ENCODE measurements at places on chromosomes 13 and 19. TPM values are rescaled to one million over a fixed set of nuclear protein-coding genes. Genes with fewer than 3 reads are reported as not detected.

The CRLF1 gene
- 53.1 TPM for total RNA-seq

The NTF4 gene
- total RNA-seq, result 7.3 TPM

DNA sequence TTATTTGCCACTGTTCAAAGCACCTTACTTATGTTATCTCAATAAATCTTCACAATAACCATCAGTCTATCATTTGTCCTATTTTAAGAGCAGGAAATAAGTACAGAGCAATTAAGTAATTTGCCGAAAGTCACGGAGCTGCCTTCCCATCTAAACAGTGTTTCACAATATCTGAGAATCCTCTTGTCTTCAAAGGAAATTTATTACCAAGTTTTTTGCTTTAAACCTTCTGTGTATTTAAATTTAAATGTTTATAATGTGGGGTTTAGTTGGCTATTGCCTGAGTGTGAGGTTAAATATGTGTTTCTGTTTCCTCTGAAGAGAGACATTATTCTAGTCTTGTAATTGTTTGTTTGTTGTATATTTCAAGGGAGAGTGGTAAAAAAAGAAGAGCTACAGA lies 633.1 kb downstream of the EFNB2 start:
- no peak for DNase-seq

The KIR2DL3 gene
- not detected for total RNA-seq

The PRRG2 gene
- total RNA-seq, result 1.3 TPM

DNA sequence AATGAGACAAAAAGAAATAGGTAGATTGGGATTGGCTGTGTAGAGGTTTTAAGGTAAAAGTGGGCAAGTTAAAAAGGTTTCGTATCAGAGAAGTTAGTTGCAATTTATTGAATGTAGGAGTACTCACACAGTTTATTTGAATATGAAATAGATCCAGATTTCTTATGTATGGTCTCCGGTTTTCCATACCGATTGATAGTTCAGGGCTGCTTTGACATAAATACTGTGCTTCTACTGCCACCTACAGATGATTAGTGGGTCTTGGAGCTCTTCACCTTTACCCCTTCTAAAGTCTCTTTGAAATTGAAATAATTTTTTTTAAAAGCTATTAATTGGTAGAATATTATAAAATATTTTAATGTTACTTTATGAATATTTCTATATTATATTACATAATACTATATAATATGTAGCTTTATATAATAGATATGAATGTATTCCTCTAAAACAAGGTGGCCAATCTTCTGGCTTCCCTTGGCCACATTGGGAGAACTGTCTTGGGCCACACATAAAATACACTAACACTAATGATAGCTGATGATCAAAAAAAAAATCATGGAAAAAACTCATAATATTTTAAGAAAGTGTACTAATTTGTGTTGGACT lies 7.7 kb upstream of the GPR18 start:
- DNase-seq, result peak; percentile 27

- DNase-seq, result no peak
Measured at GRCh38 chr13:43583321-43583720, 203.5 kb downstream of the ENOX1 start.

The NLRP11 gene
- total RNA-seq, result not detected

The ERICH6B gene
- not detected for total RNA-seq

- peak; percentile 34 for DNase-seq
Measured at GRCh38 chr13:83450591-83450990, 431.7 kb downstream of the SLITRK1 start.

DNA sequence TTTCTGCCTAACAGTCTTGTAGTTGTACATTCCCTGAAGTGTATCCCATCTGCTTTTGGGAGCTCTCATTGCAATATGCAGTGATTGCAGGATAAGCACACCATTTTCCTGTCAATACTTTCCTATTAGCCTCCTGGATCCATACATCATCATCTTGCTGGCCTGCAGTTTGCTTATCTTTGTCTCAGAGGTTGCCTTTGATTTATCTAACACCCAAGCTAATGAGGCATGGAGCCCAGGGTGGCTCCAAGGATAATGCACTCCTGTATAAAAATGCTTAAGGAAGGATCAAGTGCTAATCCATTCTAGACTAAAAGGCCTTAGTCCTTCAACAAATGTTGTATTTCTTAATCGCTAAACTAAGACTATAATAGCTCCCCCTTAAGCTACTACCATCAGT lies 161.6 kb upstream of the OBI1 start:
- no peak for DNase-seq

The ZNF835 gene
- total RNA-seq, result not detected

The SLC1A6 gene
- total RNA-seq, result 0.29 TPM

DNA sequence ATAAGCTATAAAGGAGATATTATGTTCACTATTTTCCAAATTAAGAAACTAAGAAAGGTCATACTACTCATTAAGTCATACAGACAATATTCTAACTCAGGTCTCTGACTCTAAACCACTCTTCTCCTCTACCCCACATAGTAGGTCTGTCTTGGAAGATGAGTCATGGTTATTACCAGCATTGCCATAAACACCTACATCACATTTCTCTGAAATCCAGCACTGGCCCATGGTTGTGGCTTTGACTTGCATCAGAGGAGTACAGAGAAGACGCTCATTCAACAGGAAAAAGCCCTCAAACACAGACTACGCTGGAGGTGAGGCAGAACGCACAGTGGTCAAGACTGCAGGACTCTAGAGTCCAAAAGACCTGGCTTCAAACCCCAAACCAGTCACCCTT lies 476.8 kb downstream of the COG6 start:
- DNase-seq, result no peak

The ITGBL1 gene
- 0.22 TPM for total RNA-seq

The ACER1 gene
- not detected for total RNA-seq

DNA sequence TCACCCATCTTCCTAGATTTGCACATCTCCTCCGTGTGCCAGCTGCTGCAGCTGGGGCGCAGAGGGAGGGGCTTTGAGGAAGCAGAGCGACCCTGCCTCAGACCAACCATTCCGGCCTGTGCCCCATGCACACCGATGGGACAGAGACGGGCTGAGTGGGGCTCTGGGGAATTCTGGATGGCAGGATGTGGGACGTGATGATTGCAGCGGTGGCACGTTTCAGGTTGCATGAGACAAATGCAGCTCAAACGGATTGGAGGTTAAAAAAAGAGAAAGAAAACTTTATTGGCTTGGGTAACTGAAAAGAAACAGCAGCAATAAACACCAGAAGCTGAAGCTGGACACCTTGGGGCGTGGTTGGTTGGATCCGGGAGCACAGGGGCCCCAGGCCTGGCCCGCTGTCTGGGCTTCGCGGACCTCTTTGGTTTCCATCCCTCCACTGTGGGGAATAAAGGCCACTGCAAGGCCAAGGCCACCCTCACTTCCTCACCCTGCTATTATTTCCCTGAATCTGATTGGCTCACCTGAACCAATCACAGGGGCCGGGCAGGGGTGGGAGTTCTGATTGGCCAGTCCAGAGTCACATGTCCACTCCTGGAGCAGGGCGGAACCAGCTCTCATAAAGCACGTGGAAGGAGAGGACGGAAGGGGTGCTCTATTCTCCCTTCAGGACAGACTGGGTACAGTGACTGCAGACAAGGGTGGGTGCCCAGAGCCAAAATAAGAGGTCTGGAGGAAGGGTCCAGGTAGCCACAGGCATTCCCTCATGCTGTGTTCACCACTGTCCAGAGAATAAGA lies 6.1 kb upstream of the ZNF787 start:
- no peak for DNase-seq

DNA sequence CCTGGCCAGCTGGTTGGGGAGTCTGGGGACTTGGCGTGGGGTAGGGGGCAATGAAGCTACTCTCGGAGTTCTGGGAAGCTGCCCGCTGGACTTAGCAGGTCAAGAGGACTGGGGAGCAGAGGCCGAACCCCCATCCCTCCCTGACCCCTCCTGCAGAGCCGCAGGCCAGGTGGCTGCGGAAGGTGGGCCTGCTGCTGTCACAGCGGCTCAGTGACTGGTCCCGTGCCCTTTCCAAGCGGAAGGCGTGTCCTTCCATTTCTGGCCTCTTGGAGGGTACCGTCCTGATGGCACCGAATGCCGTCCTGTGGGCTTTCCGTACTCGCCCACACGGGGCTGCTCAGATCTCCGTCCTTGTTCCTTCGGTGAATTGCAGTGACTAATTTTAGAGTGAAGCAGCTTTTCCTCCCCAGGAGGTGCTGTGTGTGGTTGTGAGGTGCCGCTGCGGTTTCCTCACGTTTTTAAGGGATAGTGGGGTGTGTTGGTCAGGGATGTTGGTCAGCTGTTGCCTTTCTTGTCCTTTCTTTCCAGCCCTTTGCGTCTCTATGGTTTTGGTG lies 20.8 kb downstream of the DOT1L start:
- DNase-seq, result no peak

The SLAIN1 gene
- total RNA-seq, result 3.4 TPM

DNA sequence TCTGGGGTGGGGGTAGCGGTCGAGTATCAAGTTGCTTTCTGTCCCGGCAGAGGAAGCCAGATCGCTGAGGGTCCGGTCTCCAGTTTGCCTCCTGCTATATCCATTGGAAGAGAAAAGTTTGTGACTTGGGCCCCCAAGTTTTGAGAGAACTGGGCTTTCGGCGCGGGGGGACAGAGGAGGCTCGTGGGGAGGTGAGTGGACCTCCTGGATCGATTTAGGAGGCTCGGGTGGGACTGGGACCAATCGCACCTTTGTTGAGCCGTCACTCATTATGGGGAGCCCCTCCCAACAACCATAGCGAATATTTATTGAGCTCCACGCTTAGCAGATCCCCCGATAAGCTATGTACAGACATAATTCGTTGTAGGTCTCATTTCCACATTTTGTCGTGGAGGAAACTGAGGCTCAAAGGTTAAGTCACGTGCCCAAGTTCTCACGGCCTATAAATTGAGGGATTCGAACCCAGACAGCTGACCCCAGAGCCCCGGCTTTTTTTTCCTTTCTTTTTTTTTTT lies 909 bp downstream of the RFXANK start:
- DNase-seq, result no peak

The MRPL54 gene
- total RNA-seq, result 43.5 TPM

The KCNK6 gene
- 10.8 TPM for total RNA-seq

- no peak for DNase-seq
Measured at GRCh38 chr19:30676990-30677679, 305.0 kb downstream of the ZNF536 start.
